ENCODE measurements at places on chromosomes 6 and 20. TPM values are rescaled to one million over a fixed set of nuclear protein-coding genes. Genes with fewer than 3 reads are reported as not detected.

ABHD16B gene
- not detected for total RNA-seq

DNA sequence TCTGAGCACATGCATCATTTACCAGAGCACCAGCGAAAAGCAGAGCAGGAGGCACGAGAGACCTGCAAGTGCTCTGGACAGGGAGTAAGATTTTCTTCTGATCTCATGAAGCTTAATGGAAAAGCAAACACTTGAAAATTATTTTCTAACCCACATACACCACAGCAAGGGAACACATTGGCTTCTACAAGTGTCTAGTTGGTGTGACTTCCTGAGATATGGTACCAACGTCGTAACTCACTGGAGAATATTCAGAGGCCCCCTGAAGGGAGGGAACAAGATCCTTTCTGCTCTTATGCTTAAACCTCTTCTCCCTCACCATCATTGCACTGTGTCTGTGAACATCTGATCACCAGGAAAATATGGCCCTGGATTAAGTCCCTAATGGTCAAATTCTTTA is 48.6 kb downstream of the PSMB1 start:
- H3K27me3 ChIP-seq, result no peaks in the 10 kb centered on the region
- no peaks in the 10 kb centered on the region for H3K36me3 ChIP-seq
- H3K27ac ChIP-seq, result no peak overlapping the region
- no peak overlapping the region for H3K4me3 ChIP-seq
- DNase-seq, result no peak

GRCh38 chr6:20377623-20378265 is 23.9 kb upstream of the E2F3 start:
- H3K36me3 ChIP-seq, result no peaks in the 10 kb centered on the region
- no peaks in the 10 kb centered on the region for H3K4me1 ChIP-seq

- no peaks in the 10 kb centered on the region for H3K27me3 ChIP-seq
- DNase-seq, result no peak
- H3K27ac ChIP-seq, result no peak overlapping the region
- no peak overlapping the region for H3K4me3 ChIP-seq
- H3K36me3 ChIP-seq, result no peaks in the 10 kb centered on the region
Observed at GRCh38 chr6:100370265-100370664, 94.5 kb downstream of the SIM1 start.

DNA sequence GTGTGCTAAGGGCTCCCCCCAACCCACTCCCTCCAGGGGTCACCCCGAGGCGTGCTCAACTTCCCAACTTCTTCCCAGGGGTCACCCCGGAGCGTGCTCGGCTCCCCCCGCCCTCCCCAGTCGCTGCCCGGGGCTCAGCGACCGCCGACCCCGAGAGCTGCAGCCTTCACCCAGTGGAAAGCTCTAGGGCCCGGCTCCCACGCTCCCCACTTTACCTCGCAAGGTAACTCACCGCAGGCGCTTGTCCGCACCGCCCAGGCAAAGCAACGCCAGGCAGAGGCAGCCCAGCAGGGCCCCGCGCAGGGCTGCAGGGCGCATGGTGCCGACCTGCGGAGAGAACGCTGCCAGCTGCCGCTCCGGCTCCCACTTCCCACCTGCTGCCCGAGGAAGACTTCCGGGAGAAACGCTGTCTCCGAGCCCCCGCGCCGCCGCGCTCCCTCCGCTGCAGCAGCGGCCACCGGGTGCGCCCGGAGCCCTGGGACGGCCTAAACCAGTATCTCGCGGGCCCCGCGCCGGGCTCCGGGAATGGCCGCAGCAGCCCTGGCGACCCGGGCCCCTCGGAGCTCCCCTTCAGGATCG is 396 bp downstream of the RNASET2 start:
- peaks cover 3% of the 10 kb centered on the region for H3K4me1 ChIP-seq
- peak overlapping the region; percentile 9 for H3K27ac ChIP-seq
- no peaks in the 10 kb centered on the region for H3K27me3 ChIP-seq
- peak overlapping the region; percentile 74 for H3K4me3 ChIP-seq
- DNase-seq, result no peak
- no peaks in the 10 kb centered on the region for H3K36me3 ChIP-seq

DNA sequence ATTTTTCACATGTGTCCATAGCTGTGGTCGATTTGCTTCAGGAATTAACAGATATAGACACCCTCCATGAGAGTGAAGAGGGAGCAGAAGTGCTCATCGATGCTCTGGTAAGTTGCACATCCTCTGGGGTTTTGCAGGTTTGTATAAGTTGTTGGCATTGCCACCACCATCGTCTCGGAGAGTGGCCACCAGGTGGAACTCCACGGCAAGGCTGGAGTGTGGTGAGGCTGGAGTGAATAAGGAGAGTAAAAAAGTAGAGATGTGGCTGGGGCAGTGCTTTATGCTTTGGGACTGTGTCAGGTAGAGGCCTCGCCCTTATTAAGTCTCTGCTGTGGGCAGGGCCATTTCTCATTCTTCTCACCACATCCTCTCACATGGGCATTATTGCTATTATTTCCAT is 63.7 kb downstream of the CTNNBL1 start:
- no peaks in the 10 kb centered on the region for H3K4me1 ChIP-seq
- H3K4me3 ChIP-seq, result no peak overlapping the region
- DNase-seq, result no peak
- H3K27ac ChIP-seq, result no peak overlapping the region
- no peaks in the 10 kb centered on the region for H3K36me3 ChIP-seq

DNA sequence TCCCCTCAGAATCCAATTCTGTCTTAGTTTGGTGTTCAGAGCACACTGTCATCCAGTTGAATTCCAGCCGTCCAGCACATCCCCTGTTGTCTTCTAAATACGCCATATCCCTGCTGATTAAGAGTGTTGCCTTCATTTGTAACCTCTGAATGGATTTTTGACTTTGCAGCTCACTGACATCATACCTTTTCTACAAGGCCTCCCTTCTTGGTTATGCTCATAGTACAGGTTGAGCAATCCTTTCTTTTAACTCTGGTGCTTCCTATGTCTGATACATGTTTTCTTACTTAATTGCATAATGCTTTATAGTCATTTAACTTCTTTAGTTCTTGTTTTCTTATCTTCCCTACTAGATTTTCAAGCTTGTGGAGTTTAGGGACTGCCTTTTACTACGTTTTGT is 36.4 kb downstream of the XRN2 start:
- DNase-seq, result no peak
- H3K4me1 ChIP-seq, result no peaks in the 10 kb centered on the region
- H3K27ac ChIP-seq, result no peak overlapping the region
- H3K4me3 ChIP-seq, result no peak overlapping the region
- no peaks in the 10 kb centered on the region for H3K27me3 ChIP-seq
- no peaks in the 10 kb centered on the region for H3K36me3 ChIP-seq

DNA sequence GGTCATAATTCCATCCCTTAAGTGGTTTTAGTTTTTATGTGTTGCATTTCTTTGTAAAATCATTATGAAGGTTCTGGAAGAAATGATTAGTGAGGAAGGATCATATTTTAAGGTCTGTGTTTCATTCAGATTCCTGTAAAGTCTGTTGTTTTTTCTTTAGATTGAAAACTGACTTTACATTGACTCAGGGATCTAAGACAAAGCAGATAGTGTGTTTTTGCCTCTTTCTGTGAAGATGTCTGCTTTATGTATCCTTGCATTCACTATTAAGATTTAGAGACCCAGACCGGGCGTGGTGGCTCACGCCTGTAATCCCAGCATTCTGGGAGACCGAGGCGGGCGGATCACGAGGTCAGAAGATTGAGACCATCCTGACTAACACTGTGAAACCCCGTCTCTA is 225.7 kb downstream of the SAMD5 start:
- H3K4me3 ChIP-seq, result no peak overlapping the region
- DNase-seq, result no peak
- no peaks in the 10 kb centered on the region for H3K36me3 ChIP-seq
- no peaks in the 10 kb centered on the region for H3K27me3 ChIP-seq
- H3K4me1 ChIP-seq, result no peaks in the 10 kb centered on the region
- H3K27ac ChIP-seq, result no peak overlapping the region

DNA sequence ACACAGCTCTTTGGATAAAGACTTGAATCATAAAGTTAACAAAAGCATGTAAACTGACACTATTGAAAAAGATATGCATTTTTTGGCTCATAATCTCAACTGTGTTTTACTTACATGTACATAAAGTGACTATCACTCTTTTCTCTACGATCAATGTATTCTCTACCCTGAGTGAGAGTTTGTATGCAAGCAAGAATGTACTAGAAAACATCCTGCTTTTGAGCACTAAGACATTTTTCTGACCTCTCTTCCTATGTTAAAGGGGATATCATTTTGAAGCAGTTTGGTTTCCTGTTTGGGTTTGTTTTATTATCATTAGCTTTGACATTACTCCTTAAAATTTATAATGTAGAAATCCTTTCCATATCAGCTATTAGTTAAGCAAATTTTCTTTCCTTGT is 910.8 kb downstream of the C6orf118 start:
- no peak overlapping the region for H3K4me3 ChIP-seq
- no peak overlapping the region for H3K27ac ChIP-seq
- no peaks in the 10 kb centered on the region for H3K4me1 ChIP-seq
- H3K27me3 ChIP-seq, result no peaks in the 10 kb centered on the region

GRCh38 chr6:42616716-42617115 is 52.9 kb downstream of the UBR2 start:
- H3K27me3 ChIP-seq, result no peaks in the 10 kb centered on the region
- DNase-seq, result no peak
- no peak overlapping the region for H3K4me3 ChIP-seq
- H3K27ac ChIP-seq, result no peak overlapping the region

DNA sequence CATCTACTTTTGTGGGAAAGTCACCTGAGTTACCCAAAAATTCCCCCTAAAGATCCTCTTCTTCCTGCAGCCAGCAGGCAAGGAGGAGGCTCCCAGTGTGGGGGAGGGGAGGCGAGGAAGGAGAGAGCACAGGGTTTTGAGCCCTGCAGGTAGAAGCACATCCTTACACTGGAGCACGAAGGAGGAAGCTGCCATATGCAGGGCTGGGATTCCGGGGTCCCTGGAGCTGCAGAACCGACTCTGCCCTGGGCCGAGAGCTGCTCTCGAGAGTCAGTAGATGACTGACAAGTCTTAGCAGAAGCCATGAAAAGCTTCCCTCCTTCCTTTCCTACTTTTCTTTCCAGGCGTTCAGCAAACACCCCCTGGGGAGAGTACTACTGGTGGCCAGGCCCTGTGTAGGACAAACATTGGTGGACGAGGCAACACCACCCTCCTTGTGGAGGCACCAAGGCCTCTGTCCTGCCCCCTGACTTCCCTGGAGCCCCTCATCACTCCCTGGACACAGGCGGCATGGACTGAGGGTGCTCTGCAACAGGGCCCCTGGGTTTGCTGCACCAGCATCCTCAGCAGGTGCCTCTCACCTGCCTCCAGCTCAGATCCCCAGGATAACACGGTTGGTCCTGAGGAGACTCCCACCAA is 211.7 kb upstream of the CST7 start:
- H3K27me3 ChIP-seq, result no peaks in the 10 kb centered on the region
- no peaks in the 10 kb centered on the region for H3K36me3 ChIP-seq
- H3K4me3 ChIP-seq, result no peak overlapping the region
- no peak overlapping the region for H3K27ac ChIP-seq
- no peak for DNase-seq
- no peaks in the 10 kb centered on the region for H3K4me1 ChIP-seq

GSTA2 gene
- total RNA-seq, result not detected

- H3K4me3 ChIP-seq, result peak overlapping the region; percentile 44
- no peaks in the 10 kb centered on the region for H3K36me3 ChIP-seq
- no peaks in the 10 kb centered on the region for H3K4me1 ChIP-seq
- H3K27ac ChIP-seq, result peak overlapping the region; percentile 68
- H3K27me3 ChIP-seq, result no peaks in the 10 kb centered on the region
Observed at GRCh38 chr6:110399219-110400071, 15.9 kb downstream of the DDO start.

SRC gene
- 110 TPM for total RNA-seq

STX11 gene
- total RNA-seq, result 2.9 TPM

DNA sequence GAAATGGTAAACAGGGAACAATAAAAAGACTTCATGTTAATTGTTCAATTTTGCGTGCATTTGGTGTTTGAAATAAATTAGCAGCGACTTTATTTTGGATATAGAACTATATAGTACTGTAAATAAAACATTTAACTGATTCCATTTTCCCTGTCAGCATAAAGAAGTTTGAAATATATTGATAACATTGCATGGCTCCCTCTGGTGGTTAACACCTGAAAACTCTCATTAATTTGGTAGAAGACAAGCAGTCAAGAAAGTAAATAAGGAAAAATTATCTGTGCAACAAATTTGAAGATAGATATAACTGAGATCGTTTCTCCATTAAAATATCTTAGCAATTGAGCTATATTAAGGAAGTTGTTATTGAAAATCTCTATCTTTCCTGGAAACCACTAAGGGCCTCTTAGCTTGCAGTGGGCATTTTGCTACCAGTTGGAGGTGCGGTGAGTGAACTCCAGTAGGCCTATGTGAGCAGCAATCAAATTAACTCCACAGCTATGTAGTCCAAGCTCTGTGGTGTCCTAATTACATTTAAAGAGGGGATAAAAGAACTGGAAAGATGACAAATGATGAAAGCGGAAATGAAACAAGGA is 435.7 kb upstream of the FKBP1C start:
- H3K4me1 ChIP-seq, result no peaks in the 10 kb centered on the region
- no peak overlapping the region for H3K4me3 ChIP-seq
- DNase-seq, result no peak
- H3K36me3 ChIP-seq, result no peaks in the 10 kb centered on the region

DNA sequence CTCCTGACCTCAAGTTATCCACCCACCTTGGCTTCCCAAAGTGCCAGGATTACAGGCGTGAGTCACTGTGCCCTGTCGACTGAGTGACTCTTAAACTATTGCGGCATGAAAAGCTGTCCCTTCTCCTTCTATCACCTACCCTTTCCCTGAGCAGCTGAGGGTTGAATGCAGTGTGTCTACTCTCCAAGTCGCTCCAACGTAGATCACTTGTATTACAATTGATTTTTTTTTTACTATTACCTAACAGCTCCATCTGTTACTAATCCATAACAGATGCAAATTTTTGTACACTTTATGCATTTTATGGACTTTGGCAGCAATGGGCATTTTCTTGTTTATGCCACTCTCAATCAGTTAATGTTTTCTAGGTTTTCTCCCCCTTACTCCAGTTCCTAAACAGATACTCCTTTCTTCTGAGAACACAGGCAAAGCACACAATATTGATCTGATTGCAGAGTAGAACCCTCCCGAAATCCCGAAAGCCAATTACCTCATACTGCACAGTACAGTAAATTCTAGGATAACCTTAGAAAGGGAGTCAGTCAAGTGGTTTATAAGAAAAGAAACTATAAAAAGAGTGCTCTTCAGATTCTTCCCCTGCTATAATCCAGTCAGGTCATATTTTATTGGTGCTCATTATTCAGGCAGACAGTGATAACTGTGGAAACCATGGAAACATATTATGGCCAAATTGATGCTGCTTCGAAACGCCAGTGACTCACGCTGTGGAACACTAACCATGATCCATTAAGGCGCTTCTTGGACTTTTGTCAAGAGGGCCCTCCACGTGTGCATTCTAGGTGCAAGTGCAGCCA is 273.0 kb downstream of the ADGB start:
- H3K4me1 ChIP-seq, result no peaks in the 10 kb centered on the region
- no peak for DNase-seq
- no peak overlapping the region for H3K4me3 ChIP-seq
- no peaks in the 10 kb centered on the region for H3K27me3 ChIP-seq
- H3K27ac ChIP-seq, result no peak overlapping the region

DNA sequence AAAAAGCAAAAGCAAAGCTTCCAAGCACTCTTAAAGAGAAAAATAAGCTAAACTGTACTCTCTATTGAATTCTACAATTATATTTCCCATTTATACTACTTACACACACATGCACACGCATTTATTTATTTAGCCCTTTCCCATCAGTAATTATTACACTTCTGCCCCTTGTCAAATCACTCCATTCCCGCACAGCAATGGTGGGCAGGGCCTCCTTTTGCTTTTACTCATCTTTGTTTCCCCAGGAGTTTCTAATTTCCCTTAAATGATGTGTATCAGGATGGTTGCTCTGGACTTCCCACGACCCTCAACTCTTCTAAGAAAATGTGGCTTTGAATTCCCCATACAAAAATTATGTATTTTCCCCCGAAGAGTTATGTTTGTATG is 19.9 kb downstream of the PXT1 start:
- no peaks in the 10 kb centered on the region for H3K36me3 ChIP-seq
- peak overlapping the region; percentile 42 for H3K4me3 ChIP-seq
- no peaks in the 10 kb centered on the region for H3K4me1 ChIP-seq
- peak overlapping the region; percentile 87 for H3K27ac ChIP-seq
- no peaks in the 10 kb centered on the region for H3K27me3 ChIP-seq

Measured in uterus (tissue), 4 donors.